Stimulated activated CD8-positive, alpha-beta memory T cell treated with anti-CD3 and anti-CD28 coated beads, Interleukin-7, amount 100 ng/mL, for 4 hours (primary cell): ENCODE measurements at places on chromosomes 11 and 22.

DNA sequence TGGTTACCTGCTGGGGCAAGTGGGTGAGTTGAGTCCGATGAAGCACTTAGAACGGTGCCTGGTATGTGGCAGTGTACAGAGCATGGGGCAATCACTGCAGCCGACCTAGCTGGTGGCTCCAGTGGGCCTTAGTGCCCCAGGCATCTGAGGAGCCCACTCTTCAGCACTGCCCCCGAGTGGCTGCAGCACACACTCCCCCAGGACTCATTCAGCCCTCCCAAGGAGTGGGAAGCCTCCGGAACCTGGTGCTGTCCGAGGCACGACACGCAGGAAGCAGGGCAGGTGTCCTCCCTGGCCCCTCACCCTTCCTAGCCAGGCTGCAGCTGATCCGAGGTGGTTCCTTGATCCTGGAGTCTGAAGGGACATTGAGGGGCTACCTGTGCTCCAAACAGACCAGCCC lies 42.4 kb upstream of the PRODH start:
- DNase-seq = no peak

GRCh38 chr11:100756559-100756958 lies 69.5 kb downstream of the ARHGAP42 start:
- DNase-seq = no peak

- no peak for DNase-seq
Observed at GRCh38 chr11:75504501-75504900, 21.2 kb downstream of the GDPD5 start.

GRCh38 chr11:113638376-113638775 lies 67.7 kb downstream of the TMPRSS5 start:
- no peak for DNase-seq

GRCh38 chr22:45238957-45239680 lies 1.6 kb downstream of the KIAA0930 start:
- DNase-seq = no peak
